ENCODE measurements at places on chromosomes 11 and 22. TPM values are rescaled to one million over a fixed set of nuclear protein-coding genes. Genes with fewer than 3 reads are reported as not detected.
A peak's percentile ranks its signal among the peaks of the same experiment; 100 is the strongest.

NLRP10 gene
- not detected for total RNA-seq

DNA sequence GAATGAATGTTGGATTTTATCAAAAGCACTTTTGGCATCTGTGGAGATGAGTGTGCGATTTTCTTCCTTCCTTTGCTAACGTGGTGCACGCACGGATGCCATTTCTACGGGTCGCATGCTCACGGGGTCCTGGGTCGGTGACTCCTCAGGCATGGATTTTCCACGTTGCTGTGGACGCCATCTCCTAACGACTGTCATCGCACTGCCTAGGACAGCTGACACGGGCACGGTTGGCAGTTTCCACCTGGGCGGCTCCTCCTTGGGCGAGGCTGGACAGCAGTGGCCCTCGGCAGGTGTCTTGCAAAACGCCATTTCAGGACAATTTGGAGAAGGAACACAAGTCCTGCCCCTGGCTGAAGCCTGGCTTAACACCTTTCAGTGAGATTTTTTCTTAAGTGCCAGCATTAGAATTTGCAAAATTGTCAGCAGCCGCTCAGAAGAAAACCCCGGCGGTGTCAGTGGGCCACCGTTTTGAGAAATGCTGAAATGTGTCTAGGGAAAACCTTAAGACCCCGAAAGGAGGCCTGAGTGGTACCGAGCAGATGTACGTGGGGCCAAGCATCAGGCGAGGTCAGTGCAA is 34.7 kb upstream of the TOLLIP start:
- DNase-seq, result peak; percentile 37

- DNase-seq, result no peak
Measured at GRCh38 chr22:38038890-38039812, 18.1 kb upstream of the PICK1 start.

GRCh38 chr11:79078456-79078855 is 362.4 kb downstream of the TENM4 start:
- no peak for DNase-seq

GRCh38 chr11:36374726-36375125 is 78.6 kb downstream of the PRR5L start:
- no peak for DNase-seq

MS4A7 gene
- 26.1 TPM for total RNA-seq

- no peak for DNase-seq
Measured at GRCh38 chr11:11217929-11218628, 135.0 kb downstream of the CSNK2A3 start.

ASPHD2 gene
- total RNA-seq, result 1.4 TPM

CD44 gene
- 161 TPM for total RNA-seq

DNA sequence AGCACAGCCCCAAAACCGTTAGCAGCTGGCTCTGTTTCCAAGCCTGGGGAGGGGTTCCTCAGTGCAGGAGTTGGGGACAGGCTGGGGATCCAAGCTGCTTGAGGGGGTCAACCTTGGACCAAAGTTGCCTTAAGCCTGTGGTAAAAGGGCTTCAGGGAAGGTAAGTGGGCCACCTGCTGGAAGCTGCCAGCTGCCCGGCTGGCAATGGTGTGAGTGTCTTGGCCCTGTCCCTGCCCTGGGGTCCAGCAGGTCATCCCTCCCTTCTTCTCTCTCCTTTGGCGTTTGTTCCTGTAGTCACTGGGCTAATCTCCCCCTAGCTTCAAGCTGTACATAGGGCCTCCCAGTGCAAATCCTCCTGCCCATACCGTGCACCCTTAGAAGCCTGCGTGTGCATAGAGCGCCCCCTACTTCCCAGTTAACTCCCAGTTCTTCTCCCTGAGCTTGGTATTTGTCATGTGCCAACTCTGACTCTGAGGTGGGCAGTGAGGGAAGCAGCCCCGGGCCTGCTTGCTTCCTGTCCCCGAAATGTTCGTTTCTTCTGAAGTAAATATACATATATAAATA is 4.4 kb downstream of the TMEM258 start:
- no peak for DNase-seq

- DNase-seq, result peak; percentile 65
Measured at GRCh38 chr22:47030881-47031627, 268.6 kb downstream of the TBC1D22A start.

DNA sequence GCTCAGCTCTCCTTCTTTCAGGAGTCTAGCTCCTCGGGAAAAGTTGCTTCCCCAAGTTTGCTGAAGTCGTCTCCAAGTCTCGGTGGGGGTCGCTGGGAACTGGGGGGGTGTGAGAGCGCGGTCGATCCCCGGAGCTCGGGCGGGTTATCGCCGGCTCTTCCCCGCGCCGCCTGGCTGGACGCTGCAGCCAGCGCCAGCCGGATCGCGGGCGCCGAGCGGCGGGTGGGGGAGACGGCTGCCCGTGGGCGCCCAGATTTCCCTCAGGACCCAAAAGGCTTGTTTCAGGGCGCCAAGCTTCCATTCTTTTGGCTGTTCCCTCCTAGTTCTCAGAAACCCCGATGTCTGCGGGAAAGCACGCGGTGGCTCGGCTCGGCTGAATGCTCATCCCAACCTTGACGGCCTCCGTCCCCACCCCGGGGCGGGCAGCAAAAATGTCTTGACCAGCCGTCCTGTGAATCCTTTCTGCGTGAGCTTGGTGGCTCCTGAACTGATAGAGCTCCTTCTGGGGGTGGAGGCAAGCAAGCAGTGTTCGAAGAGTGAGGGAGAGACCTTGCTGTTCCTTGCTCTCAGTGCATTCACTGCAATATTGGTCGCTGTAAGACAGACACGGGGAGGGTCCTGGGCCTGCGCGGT is 1.7 kb downstream of the ZBTB16 start:
- DNase-seq, result peak; percentile 77

GRCh38 chr11:134027671-134028070 is 41.2 kb upstream of the JAM3 start:
- DNase-seq, result no peak

DNA sequence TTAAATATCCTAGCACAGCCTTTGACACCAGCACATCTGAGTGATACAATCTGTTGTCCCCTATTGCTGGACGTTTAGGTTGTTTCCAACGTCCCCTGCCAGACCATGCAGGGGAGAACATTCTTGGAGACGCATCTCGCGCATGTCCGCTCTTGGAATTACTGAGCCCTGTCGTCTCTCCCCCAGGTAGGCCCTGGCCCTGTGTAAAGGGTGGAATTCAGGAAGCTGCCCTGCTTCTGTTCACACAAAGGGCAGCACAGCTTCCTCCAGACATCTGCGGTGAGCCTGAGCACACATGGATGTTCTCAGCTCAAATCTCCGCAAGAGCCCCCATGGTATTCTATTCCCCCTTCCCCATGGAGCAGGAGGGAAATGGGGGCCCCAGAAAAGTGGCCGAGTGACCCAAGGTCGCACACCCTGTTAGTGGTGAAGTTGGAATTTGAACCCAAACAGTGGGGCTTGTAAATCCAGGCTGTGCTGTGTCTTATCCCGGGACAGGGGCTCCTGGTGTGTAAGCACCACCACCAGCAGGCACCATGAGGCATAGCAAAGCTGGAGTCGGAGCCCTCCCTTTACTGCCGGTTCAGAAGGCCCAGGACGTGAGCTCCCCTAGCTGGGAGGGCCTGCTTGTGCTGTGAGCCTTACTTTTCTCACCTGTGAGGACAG is 5.0 kb upstream of the FGF19 start:
- no peak for DNase-seq

Measured in sigmoid colon (tissue), 7 donors.